HFF-Myc (cell line): ENCODE measurements at places on chromosomes 12 and 14.
A peak's percentile ranks its signal among the peaks of the same experiment; 100 is the strongest.

DNA sequence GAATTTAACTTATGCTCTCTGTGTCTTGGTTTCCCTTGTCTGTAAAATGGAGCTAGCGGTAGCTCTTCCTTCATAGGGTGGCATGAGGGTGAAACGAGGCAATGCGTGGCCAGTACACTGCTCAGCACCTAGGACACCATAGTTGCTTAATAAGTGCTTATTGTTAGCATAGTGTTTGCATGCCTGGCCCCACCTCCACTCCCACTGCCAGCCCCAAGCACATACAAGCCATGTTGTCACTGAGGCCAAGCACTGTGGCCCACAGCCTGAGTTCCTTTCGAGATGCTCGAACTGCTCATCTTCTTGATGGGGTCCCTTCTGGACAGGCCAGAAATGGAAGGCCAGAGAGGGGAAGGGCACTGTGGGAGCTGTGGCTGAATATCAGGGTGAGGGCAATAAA, 839 bp downstream of the FICD start:
- no peak for DNase-seq

- DNase-seq, result no peak
These were observed 8.3 kb upstream of the GPX2 start for GRCh38 chr14:64950889-64951288.

DNA sequence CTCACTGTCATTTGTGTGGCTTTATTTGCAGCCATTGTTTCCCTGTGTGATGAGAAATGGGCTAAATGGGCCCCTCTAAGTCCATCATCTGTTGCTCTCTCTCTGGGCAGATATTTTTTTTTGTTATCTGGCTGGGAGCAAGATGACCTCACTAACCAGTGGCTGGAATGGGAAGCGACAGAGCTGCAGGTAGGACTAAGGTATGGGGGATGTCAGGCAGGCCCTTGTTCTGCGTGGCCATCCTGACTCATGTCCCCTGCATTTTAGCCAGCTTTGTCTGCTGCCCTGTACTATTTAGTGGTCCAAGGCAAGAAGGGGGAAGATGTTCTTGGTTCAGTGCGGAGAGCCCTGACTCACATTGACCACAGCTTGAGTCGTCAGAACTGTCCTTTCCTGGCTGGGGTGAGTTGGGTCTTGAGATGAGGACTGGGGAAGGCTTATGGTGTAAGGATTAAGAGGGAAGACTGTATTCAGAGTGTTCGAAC, 1.3 kb downstream of the MARS1 start:
- no peak for DNase-seq

GRCh38 chr12:78898416-78898815, 33.8 kb downstream of the SYT1 start:
- no peak for DNase-seq

- peak; percentile 33 for DNase-seq
These were observed 80.6 kb downstream of the APAF1 start for GRCh38 chr12:98725476-98726247.

- no peak for DNase-seq
These were observed 60.2 kb upstream of the RTRAF start for GRCh38 chr14:51929166-51929565.

- no peak for DNase-seq
These were observed 4.5 kb upstream of the KRT71 start for GRCh38 chr12:52557476-52557875.

DNA sequence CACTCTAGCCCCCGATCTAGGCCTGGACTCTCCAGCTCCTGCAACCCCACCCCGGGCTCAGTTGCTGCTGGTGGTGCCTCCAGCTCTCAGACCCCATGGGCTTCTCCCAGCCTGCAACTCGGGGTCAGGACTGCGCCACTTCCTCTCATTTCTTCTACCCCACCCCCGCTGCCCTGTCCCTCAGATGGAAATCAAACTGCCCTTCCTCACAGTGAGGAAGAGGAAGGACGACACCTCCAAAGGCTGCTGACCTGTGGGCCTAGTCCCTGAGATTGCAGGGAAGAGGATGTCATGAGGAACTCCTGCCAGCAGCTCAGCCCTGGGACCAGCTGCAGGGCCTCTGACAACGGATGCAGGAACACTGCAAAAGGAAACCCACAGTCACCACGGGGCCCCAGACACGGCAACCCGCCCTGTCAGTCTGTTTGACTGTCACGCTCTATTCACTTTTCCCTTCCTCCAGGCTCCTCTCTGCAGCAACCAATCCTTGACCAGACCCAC, 29.3 kb upstream of the PNMA1 start:
- no peak for DNase-seq

DNA sequence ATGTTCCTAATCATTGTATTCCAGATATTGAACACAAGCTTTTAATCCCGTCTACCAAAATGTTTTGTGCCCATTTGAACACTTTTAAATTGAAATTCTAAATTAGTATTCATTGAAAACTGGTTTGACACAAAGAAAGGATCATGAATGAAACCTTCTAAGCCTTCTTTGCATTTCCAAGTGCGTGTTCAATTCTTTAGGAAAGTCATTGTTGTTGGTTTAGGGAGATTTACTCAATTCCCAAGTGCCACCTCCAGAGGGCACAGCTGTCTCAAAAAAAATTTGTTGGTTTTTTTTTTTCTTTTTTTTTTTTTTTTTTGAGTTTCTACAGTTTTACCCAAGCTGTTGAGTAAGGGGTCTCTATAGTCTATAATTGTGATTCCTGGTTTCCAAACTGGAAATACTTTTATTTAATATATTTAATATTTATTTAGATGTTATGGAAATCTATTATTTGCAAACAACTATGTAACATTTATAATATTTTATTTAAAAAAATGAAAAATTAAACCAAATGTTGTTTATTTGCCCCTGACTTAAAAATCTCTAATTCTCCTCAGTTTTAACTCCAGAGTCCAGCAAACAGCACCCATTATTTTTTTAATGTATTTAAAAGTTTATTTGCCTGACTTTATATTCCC, 79.9 kb downstream of the NEDD1 start:
- DNase-seq, result no peak

DNA sequence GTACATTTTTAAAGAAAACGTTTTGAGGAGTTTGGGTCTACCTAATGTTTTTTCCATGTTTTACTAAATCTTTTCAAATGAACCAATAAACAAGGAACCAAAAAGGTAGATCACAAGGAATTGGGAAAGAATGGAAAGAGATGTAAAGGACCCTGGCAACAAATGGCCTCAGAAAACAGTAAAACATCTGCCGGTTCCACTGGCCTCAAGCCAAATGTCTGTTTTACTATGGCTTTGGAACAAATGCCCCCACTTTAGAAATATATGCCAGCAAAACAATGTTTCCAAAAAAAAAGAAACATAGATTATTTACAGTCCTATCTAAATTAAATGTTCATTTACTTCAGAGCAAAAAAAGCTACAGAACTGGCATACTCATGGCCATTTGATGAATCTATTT, 3.0 kb downstream of the TRMT5 start:
- DNase-seq, result no peak

- DNase-seq, result no peak
These were observed 840 bp downstream of the SIX4 start for GRCh38 chr14:60723116-60723906.

DNA sequence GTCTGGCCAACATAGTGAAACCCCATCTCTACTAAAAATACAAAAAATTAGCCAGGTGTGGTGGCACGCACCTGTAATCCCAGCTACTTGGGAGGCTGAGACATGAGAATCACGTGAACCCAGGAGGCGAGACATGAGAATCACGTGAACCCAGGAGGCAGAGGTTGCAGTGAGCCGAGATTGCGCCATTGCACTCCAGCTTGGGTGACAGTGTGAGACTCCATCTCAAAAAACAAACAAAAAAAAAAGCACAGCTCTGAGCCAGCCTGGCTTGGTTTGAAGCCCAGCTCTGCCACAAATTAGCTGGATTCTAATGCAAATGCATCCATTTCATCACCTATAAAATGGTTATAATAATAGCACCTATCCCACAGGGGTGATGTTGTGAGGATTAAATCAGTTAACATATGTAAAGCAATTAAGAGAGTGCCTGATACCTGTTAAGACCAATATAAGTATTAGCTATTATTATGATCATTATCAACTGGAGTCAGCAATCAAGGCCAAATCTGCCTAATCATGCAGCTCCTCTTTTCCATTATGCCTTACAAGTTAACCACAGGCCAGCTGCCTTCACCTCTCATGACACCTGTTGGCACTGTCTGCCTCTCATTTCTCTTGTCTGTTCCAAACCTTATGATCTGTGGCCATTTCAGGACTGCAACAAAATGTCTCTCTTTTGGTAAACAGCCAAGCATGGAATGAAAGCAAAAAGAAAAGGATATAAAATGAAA, 2.1 kb downstream of the GNPTAB start:
- DNase-seq, result no peak

GRCh38 chr14:90979515-90979914, 80.9 kb downstream of the RPS6KA5 start:
- DNase-seq, result no peak

GRCh38 chr12:94025068-94025467, 123.3 kb upstream of the PLXNC1 start:
- no peak for DNase-seq

DNA sequence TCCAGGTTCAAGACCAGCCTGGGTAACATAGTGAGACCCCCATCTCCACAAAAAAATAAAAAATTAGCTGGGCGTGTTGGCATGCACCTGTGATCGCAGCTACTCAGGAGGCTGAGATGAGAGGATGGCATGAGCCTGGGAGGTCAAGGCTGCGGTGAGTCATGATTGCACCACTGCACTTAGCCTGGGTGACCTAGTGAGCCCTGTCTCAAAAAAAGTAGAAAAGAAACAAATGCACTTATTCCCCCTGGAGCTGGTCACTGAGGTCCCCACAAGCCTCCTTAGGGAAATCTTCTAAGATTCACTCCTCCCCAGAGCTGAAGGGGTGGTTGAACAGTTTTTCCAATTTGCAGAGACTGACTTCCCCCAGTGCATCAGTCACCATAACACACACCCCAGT, 1.6 kb downstream of the CD9 start:
- DNase-seq, result no peak

GRCh38 chr12:26252946-26253345, 57.6 kb downstream of the SSPN start:
- DNase-seq, result no peak

DNA sequence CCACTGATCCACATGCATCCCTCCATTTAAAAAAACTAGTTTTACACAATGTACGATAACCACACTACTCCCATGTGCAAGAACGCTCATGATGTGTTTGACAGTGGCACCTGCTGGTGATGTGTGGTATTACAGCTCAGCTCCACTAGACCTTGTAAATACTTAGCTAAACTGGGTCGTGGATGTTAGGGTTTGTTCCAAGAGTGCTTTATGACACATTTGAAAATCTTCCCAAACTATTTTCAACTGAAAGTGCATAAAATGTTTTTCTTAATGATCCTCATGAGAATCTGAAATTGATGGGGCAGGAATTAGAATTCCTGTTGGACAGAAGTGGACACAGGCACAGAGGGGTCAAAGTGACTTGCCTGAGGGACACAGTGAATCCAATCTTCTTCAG, 99.2 kb downstream of the SCARB1 start:
- DNase-seq, result peak; percentile 78
